ENCODE measurements at places on chromosomes 16 and 17.

- no peak for DNase-seq
Observed at GRCh38 chr16:24829153-24829552, 16.6 kb upstream of the SLC5A11 start.

- DNase-seq = no peak
Observed at GRCh38 chr17:12318571-12319266, 298.0 kb downstream of the MAP2K4 start.

GRCh38 chr16:57264381-57264780, 19.3 kb downstream of the ARL2BP start:
- no peak for DNase-seq

DNA sequence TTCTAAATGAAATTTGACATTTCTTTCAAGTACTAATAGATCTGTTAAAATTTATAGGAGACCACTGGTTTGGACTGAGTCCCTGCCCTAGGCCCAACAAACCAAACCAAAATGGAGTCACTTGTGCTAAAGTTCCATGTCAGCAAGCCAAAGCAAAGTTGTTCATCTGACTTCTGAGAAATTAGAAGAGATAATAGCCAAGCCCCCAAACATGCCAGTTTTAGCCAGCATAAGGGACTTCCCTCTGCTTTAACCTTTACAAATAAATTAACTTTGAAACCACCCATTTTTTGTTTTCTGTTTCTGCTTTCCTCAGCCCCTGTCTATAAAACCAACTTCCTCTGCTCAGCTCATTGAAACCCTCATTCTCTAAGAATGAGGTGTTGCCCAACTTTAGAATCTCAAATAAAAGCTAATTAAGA, 18.9 kb downstream of the CDR2 start:
- no peak for DNase-seq

- DNase-seq = no peak
Observed at GRCh38 chr17:65584604-65585521, 23.4 kb upstream of the AXIN2 start.

DNA sequence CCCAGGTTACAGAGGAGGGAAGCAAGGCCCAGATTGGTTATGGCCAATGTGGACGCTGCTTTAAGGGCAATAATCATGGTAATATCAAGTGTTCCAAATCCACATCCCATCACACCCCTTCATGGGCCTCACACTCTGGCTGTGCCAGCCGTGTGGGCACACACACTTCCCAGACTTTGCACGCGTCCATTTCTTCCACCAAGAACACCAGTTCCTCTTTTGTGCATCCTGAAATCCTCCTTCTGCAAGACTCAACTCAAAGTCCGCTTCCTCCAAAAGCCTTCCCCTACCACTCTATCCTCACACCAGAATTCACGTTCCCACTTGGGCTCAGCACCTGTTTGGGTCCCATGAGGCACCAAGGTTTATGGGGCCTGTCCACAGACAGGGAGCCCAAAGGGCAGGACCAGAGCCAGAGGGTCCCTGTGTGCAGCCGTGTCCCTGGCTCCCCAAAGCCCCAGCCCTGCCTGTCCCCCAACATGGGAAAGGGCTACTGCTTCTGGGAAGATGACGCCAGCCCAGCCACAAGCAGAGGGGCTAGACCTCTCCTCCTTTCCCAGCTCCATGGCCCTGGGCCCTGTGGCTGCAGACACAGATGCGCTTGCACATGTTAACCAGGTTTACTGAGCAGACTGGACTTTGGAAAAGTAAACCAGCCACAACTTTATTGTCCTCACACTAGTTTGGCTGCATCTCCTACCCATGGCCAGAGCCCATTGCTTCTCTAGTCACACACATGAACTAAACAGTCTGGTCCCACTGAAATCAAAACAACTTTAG, 20.3 kb downstream of the SPNS3 start:
- DNase-seq = no peak

- no peak for DNase-seq
Observed at GRCh38 chr17:50570528-50570927, 10.0 kb downstream of the CACNA1G start.

DNA sequence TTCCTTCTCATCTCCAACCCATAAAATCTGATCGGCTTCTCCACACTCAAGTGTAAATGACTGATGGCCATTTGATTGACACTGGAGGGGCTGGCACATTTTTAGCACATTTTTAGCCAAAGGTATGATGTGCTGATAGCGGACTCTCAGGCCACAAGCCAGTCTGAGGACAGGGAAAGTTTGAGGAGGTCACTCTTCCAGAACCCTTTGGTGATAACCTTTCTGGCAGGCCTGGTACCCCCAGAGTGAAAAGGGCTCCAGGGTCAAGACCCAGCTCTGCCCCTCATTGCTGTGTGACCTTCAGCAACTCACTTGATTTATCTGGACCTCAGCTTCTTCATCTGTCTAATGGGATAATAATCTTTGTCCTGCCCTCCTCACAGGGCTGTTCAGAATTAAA, 1.7 kb upstream of the NLRC5 start:
- DNase-seq = no peak

GRCh38 chr17:42275527-42276358, 448 bp downstream of the STAT5B start:
- DNase-seq = no peak

GRCh38 chr17:17107891-17108431, 65.7 kb downstream of the MPRIP start:
- no peak for DNase-seq

DNA sequence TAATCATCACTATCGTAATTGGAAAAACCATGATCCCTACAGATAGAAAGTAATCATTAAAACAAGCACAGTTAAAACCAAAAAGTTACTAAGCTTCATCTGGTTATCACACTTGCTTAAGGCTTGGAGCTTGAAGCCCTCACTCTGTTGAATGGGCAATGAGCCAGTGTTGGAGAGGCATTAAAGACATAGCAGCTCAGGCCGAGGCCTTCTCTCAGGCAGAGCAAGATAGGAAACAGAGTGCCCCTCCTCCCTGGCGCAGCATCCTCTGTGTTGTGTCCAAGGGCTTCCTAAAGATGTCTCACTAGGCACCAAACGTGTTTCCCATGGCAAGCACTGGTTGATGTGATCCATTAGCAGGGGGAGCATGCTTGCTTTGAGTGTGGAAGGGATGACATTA, 34.9 kb upstream of the LGALS9 start:
- no peak for DNase-seq

- no peak for DNase-seq
Observed at GRCh38 chr17:76366247-76366646, 12.5 kb upstream of the PRPSAP1 start.
